ENCODE measurements at places on chromosomes 7 and 10. TPM values are rescaled to one million over a fixed set of nuclear protein-coding genes. Genes with fewer than 3 reads are reported as not detected.

- DNase-seq: no peak
Measured at GRCh38 chr7:98285157-98286092, 3.9 kb downstream of the BRI3 start.

DNA sequence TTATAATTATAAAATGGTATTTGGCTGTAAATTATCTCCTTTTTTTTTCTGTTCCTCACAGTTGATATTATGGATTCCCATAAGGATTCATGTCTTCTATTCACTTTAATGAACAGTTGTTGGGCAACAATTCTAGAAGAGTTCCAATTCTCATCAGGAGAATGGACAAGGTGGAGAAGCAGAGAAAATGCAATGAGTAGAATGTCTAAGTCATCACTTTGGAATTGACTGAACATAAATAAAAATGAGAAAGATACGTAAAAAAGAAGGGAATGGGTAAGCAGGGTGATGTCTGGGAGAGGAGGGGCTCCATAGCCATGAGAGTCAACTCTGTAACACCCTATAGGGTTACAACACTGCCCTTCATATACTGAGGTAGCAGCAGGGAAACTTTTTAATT lies 1.8 kb upstream of the CAV2 start:
- no peak for DNase-seq

DNA sequence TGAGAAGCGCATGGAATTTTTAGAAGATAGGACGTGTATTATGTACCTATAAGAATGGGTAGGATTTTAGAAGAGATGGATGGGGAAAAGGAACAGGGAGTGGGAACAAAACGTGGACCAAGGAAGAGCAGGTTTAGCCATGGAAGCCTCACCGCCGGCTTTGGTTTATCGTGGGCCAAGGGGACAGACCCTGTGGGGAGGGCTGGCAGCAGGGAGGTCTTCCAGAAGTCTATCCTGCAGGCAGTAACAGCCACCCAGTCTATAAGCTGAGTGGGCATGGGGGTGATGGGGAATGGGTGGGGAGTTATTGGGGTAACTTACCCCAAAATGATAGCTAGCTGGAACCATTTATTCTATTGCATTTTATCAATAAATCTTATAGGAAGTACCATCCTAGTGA lies 44.9 kb downstream of the IKZF1 start:
- no peak for DNase-seq

GRCh38 chr10:86824151-86824550 lies 67.7 kb downstream of the BMPR1A start:
- DNase-seq: no peak

DNA sequence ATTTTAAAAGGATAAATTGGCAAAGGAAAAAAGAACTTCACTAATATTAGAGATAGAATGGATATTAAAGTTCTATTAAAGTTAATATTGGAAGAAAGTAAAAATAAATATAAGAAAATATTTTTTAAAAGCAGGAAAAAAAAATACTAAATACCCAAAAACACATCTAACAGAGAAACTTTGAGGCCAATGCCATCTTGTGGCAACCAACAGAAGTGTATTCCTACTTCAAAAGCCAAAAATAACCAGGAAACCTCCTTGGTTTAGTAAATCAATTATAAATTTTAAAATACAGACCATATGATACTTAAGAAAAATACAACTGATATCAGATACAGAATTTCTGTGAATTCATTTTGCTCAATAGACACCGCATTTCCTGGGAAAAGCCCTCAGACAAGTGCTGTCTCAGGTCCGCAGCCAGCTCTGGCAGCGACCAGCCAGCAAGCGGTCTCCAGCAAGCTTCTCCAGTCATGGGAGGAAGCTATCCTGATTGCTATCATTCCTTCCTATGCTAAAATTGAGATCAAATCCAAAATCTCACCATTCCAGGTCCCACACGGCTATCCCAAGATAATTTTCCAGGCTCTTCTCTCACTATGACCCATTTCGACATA lies 65.3 kb downstream of the LMBR1 start:
- no peak for DNase-seq

DNA sequence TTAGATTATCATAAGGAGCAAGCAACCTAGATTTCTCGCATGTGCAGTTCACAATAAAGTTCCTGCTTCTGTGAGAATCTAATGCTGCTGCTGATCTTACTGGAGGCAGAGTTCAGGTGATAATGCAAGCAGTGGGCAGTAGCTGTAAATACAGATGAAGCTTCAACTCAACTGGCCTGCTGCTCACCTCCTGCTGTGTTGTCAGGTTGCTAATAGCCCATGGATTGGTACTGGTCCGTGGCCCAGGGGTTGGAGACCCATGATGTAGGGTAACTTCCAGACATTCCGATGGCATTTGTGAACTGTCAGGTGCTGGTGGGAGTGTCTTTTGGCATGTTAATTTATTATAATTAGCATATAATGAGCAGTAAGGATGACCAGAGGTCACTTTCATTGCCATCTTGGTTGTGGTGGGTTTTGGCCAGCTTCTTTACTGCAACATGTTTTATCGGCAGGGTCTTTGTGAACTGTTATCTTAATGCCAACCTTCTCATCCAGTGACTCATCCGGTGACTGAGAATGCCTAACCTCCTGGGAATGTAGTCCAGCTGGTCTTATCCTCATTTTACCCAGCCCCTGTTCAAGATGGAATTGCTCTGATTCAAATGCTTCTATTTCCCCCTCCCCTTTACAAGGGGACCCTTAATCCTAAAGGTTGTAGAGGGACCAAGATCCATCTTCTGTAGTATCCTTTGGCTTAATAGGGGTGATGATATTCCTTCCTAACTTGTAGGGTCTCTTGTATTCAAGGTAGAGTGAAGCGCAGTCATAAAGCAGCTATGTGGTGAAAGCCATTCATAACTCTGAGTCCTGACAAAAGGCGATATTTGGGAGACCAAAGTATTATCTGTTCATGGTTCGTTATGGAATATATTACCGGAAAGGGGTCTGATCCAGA lies 165.8 kb downstream of the CCSER2 start:
- no peak for DNase-seq

DNA sequence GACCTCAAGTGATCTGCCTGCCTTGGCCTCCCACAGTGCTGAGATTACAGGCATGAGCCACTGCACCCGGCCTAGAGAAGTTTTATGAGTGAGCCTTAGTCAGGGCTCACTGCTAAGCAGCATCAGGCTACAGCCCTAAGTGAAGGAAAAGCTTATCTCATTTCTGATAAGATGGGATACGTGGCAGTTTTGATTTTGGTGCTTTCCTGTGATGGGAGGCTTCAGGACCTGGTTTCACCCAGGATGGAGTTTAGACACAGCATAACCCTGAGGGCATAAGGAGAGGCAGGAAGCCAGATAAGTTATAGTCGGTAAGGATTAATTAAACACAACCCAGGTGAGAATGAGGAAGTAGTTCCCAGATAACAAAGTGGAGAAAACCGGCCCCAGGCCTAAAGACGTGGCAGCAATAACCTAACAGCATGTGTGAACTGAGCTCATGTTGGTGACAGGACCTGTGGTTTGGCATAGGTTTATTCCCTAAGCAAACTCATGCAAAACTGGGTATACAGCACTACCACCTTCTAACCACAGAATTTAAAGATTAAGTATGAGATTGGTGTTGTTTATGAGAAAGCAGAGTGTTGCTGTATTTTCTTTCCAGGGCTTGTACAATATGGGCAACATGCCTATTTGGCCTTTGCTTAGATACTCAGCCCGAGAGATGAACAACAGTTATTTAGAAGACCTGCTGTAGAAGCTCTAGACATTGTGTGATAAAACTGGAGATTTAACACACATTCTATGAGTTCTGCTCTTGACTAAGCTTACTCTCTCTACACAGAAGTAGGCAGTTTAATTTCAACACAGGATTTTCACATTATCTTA lies 119.4 kb downstream of the COL28A1 start:
- peak; percentile 70 for DNase-seq

DNA sequence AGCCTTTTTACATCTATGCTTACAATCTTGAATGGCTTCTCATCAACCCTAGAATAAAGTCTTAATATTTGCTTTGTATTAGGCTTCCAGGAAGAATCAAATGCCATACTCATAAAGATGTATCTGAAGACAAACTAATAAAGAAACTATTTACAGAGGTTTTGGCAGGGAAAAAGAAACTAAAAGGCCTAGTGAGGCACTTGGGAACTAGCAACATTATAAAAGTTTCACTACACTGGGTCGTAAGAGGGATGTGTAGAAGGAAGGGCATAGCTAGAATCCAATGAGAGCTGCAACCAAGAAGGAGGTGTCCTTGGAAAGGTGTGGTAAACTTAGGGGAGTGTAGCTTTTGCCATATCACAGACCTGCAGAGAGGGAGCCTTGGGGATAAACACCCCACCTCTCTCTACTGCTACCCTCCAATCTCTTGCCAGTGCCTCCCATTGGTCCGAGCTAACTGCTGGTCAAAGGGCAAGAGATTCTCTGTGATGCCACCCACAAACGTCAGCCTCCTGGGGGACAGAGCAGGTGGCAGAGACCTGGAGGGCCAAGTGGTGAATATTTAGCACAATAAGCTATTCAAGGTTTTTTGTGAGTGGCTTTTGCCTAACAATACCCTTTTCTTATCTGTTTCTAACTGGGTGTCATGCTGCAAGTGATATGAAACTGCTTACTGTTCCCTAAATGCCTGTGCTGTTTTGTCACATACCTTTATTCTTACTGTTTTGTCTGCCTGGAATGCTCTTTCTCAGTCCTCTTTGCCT lies 60.7 kb downstream of the CPED1 start:
- no peak for DNase-seq

DNA sequence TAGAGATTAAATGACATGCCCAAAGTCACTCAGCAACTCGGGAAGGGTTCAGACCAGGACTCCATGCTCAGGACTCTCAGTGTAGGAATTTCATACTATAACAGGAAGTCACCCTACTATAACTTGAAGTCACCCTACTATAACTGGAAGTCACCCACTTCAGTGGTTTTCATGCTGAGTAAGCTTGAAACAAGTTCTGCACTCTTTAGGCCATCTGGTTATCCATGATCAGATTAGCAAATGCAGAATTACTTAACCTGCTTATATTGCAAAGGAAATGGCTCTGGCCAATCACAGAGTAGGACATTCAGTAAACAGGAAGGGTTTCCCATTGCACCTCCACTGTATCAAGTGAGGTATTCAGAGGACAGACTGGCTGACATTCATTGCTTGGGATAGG lies 1240.4 kb downstream of the GATA3 start:
- DNase-seq: no peak

DNA sequence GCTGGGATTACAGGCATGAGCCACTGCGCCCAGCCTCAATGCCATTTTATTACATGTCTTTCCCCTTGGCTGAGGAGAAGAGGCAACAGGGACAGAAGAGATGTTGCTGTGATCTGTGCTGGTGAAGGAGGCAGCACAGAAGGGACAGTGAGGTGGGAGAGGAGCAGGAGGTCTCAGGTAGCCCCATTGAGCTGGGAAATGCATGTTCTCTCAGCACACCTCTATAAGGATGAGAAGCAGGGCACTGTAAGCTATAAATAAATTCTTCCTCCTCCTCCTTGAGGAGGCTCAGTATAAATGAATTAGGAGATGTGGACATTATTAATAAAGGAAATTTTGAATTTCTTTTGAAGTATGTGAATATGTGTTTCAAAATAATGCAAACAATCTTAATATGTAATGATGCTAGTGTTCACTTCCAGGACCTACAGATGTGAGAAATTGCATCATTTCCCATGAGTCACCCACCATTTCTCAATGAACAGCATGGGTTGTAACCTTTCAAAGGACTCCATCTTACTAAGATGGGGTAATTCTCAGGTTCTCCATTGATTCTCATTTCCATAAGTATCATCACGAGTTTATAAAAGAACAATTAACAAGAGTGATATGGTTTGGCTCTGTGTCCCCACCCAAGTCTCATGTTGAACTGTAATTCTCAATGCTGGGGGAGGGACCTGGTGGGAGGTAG lies 88.9 kb upstream of the ODAD2 start:
- DNase-seq: no peak

DNA sequence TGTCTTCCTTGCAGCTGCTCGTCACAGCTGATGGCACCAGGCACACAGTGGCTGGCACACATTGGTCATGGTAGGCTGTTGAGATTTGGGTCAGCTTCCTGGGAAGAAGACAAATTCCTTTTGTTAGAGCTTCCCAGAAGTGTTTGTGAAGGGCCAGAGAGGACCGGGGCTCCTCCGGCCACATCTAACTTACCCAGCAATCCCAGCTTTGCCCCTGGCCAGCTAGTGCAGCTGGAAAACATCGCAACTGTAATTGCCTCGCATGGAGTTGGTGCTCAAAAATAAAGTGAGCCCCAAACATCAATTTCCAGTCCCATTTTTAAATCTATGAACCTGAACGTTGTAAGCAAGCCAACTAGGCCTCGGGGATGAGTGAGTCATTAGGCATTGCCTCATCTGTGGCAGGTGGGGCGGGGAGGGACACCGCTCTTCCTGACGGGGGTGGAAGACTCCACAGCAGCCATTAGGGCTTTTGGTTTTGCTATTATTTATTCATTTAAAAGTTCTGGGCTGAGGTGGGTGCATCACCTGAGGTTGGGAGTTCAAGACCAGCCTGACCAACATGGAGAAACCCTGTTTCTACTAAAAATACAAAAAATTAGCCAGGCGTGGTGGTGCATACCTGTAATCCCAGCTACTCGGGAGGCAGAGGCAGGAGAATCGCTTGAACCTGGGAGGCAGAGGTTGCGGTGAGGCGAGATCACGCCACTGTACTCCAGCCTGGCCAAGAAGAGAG lies 12.4 kb downstream of the CPA5 start:
- DNase-seq: no peak

DNA sequence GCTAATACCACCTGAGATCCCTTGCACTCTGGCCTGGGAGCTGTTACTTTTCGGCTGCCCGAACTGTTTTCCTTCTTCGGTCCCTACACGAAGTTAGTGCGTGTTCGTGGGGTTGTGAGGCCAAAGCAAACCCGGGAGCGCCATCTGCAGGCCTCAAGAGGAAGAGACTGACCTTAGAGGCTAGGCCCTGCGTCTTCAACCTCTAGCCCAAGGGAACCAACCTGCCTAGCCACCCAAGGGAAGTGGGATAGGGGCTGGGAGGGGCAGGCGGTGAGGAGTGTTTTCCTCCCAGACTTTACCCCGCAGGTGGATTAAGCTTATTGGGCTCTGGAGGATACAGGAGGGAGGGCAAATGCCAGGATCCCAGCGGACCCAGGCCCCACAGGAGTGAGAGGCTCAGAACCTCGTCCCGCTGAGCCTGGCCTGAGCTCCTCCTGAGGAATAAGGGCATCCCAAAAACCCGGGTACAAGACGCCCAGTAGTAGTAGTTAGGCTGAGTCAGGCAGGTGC lies 1.7 kb upstream of the PAX2 start:
- DNase-seq: no peak

GRCh38 chr7:139669106-139670061 lies 108.4 kb downstream of the HIPK2 start:
- DNase-seq: no peak

The SPDYE1 gene
- total RNA-seq: 0.11 TPM

The CCDC126 gene
- 17.1 TPM for total RNA-seq

The CYP26C1 gene
- 0.39 TPM for total RNA-seq

The OR2A12 gene
- not detected for total RNA-seq

The OGDHL gene
- 0.86 TPM for total RNA-seq

The SIRT1 gene
- 30.2 TPM for total RNA-seq

The ZNF487 gene
- total RNA-seq: 10.0 TPM
